ENCODE measurements at places on chromosomes 13 and 19. TPM values are rescaled to one million over a fixed set of nuclear protein-coding genes. Genes with fewer than 3 reads are reported as not detected.

Gene PPFIA3
- 5.2 TPM for total RNA-seq

Gene ZNF284
- total RNA-seq: 5.7 TPM

Gene COG3
- 70.4 TPM for total RNA-seq

Gene PLA2G4C
- 10.5 TPM for total RNA-seq

Gene CEACAM7
- total RNA-seq: not detected

Gene LILRB1
- 1.3 TPM for total RNA-seq

Gene PTPRS
- total RNA-seq: 95.0 TPM

Gene ZNF544
- total RNA-seq: 51.4 TPM

Gene CABP5
- not detected for total RNA-seq

Gene ZNF573
- 25.7 TPM for total RNA-seq

Gene CD22
- total RNA-seq: 8.8 TPM

- DNase-seq: no peak
Measured at GRCh38 chr13:43235028-43235427, 211.6 kb downstream of the DNAJC15 start.

DNA sequence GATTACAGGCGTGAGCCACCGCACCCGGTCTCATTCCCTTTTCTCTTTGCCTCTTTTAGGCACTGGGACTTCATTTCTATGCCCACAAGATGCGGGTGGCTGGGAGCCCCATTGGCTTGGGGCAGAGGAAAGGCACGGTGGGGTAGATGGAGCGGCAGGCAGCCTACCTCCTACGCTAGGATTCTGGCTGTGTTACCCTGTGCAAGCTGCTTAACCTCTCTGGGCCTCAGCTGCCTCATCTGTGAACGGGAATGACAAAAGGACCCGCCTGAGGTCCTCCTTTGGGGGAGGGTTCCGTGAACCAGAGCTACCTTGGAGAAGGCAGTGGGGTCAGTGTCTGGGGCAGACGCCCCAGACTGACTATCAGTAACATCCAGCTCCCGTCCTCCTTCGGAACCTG, 9.3 kb upstream of the LINGO3 start:
- no peak for DNase-seq

DNA sequence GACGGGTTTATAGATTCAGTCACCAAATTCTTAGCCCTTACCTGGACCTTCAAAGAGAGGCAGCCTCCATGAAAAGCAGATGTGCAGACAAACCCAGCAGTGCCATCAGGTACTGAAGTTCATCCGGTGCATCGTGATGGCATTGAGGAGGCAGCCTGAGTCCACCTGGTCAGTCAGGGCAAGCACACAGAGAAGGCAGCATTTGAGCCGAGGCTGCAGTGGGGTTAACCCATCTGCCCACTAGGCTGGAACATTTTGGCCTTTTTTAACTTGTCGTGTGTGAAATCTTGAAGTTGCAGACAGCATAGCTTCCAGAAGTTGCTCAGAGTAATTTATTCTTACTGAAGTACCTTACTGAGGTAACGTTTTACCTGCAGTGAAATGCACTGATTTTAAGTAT, 4.9 kb downstream of the LMO7 start:
- DNase-seq: no peak

DNA sequence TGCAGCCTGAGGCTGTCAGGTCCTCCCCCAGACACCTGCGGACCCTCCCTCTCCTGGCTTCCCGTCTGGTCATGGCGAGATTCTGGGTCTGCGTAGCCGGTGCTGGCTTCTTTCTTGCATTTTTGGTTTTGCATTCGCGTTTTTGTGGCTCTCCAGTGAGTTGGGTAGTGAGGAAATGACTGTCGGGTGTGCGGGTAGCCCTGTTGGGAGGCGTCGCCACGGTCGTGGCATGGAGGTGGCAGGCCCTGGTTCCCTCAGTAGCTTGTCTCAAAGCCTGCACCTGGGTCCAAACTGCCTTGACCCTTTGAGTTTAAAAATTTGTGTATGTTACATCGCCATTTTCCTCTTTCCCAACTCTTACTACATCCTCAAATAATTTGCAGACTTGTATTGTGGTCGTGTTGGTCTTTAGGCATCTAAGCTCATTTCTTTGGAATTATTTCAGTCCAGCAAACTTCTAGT, 344 bp downstream of the NHLRC3 start:
- no peak for DNase-seq

GRCh38 chr13:97302611-97303010, 80.5 kb downstream of the MBNL2 start:
- no peak for DNase-seq

- DNase-seq: no peak
Measured at GRCh38 chr13:105572401-105572800, 963.1 kb downstream of the EFNB2 start.

GRCh38 chr13:94058821-94059360, 420.6 kb downstream of the DCT start:
- DNase-seq: no peak

GRCh38 chr19:28880735-28881401, 332.1 kb downstream of the UQCRFS1 start:
- no peak for DNase-seq

DNA sequence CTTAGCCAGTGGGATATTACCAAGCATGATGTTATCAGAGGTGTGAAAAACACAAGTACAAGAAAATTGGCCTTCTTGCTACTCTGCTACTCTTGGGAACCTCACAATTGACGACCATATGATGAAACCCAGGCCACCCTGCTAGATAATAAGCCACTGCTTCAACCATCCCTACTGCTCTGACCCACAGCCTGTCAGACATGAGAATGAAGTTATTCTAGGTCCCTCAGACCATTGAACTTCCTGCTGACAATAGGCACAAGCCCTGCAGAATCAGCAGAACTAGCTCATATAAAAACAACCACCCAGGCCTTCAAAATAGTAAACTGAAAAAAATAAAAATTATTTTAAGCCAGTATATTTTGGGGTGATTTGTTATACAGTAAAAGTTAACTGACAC, 559.9 kb downstream of the KCTD12 start:
- no peak for DNase-seq

- peak; percentile 29 for DNase-seq
Measured at GRCh38 chr19:48372904-48373303, 8.7 kb downstream of the SYNGR4 start.

DNA sequence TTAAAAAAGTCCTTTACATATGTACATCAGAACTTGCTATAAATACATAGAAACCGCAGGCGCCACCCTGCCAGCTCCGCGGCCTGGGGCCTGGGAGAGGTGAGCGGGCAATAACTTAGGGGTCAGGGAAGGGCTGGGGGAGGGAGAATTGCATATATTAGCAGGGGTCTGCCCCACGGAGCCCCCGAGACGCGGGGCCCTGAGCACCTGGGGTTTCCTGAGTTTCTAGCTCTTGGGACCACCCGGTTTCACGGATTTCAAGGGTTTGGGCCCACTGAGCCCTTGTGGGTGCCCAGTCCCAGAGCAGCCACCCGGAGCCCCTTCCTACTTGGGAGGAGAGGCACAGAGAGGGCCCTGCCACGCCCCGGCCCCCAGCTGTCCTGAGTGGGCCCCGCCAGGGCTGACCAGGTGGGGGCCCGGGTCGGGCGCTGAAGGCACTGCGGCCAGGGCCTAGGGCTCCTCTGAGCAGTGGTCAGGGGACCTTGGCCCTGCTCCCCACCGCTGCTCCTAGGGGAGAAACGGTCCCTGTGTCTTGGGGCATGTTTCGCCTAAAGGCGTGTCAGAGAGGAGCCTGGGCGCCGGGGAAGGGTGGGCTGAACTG, 4.0 kb downstream of the GPX4 start:
- no peak for DNase-seq

DNA sequence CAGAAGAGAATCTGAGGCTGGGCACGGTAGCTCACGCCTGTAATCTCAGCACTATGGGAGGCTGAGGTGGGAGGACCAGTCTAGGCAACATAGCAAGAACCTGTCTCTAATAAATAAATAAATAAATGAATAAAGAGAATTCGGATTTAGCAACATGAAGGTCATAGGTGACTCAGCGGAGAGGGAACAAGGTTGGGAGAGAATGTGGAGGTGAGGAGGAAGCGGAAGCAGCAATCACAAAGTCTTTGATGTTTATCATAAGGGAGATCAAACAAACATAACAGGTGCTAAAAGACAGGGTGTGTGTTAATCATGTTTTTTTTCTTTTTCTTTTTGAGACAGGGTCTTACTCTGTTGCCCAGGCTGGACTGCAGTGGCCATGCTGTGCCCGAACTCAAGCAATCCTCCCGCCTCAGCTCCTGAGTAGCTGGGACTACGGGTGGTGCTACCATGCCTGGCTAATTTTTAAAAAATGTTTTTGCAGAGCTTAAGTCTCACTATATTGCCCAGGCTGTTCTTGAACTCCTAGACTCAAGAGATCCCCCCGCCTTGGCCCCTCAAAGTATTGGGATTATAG, 16.3 kb downstream of the PBX4 start:
- no peak for DNase-seq

DNA sequence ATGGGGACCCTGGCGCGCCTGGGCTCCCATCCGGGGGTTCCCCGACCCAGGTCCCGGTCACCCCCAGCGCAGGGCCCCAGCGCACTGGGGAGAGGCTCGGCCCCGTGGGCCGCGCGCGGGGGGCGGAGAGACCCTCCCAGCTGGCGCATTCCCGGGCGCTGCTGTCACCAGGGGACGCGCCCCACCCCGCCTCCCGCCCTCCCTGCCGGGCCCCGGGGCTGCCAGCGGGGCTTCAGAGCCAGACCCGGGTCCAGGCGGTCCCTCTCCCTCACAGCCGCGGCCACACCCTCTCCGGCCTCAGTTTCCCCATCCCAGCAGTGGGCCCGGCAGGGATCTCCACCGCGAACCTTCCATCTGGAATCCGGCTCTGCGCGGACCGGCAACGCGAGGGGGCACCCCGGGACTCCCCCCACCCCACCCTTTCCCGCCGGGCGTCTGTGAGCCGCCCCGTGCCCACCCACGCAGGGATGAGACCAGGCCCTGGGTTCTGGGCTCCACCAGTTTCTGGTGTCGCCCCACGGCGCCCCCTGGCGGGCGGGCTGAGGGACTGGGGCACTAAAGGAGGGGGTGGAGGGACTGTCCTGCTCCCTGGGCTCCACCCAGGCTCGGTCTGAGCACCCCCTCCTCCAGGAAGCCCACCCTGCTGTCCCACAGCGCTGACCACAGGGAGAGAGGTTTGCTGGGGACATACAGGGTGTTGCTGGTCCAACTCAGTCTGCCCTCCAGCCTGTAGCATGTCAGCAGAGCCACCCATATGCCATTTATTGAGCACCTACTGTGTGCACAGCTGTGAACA, 878 bp upstream of the ADAMTSL5 start:
- no peak for DNase-seq

- DNase-seq: peak; percentile 86
Measured at GRCh38 chr19:4638828-4639530, at the start of gene TNFAIP8L1. Gene TNFAIP8L1, plus strand, starts transcription at chr19:4639516. Its CDS starts 12,354 bp downstream, at chr19:4651870.

DNA sequence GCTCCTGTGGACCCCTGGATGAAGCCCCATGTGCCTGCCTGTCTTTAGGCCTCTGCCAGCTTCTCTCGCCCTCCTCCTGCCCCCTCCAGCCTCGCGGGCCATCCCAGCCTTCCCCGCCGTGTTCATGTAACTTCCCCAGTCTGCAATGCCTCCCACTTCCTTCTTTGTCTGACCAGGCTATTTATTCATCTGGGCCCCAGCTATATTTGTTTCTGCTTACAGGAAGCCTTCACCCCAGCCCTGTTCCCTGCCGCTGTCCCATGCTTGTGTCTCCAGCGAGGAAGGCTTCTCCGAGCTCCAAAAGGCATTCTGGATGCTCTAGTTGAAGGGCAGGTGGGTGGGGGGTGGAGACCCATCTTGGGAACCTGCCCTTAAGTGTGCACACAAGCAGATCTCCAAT, 7.9 kb upstream of the C3 start:
- no peak for DNase-seq

DNA sequence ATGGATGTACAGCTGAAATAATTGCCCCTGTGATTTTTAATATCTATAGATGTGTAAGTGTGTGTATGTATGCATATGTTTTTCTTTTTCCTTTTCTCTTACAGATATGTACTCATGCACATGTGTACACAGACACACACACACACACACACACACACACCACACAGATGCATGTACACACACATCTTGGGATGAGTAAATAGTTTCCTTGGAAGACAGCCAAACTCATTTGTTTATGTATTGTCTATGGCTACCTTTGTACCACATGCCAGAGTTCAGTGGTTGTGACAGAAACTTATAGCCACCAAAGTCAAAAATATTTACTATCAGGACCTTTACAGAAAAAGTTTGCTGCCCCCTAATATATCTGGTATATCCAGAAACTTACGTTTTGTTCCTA, 192.6 kb downstream of the MAB21L1 start:
- peak; percentile 17 for DNase-seq

- no peak for DNase-seq
Measured at GRCh38 chr19:18832306-18833140, 764 bp downstream of the UPF1 start.

DNA sequence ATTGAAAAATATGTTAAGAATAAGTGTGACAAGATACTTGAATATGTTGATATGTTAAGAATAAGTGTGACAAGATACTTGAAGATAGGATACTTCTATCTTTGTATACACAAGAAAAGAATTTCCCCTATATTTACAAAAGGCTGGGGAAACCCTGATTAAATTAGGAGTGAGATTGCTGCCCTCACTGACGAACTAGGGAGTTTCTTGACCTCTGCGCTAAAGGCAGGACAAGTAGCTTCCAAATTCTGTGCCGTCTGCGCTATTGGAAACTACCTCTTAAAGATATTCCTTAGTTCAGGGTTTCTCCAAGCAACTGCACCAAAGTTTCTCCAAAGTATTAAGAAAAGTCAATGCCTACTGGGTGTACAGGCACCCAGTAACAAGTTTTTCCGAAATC, 730 bp downstream of the ZNF260 start:
- DNase-seq: no peak

GRCh38 chr13:96200810-96201209, 110.9 kb downstream of the HS6ST3 start:
- DNase-seq: no peak

- no peak for DNase-seq
Measured at GRCh38 chr19:14554382-14554812, 17.5 kb downstream of the NDUFB7 start.

DNA sequence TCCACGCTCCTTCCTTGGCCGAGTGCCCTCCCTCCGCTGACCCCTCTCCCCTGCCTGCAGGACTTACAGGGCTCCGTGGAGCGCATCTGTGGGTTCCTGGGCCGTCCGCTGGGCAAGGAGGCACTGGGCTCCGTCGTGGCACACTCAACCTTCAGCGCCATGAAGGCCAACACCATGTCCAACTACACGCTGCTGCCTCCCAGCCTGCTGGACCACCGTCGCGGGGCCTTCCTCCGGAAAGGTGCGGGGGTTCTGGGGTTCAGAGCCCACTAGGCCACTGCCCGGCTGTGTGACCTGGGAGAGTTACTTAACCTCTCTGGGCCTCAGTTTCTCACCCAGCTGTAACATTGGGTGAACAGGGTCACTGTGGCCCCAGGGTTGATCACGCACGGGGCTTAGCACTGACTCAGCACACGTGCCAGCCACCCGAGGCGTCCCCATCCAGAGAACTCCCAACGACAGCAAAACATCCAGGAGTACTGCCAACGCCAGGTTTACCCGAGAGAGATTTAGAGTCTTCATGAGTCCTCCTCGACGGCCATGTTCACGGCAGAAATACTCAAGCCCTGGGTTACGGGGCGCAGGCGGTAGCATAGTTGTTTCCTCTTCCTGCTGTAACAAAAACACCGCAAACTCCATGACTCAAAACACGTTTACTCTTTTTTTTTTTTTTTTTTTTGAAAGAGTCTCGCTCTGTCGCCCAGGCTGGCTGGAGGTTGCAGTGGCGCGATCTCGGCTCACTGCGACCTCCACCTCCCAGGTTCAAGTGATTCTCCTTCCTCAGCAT, 9.7 kb upstream of the SPACA4 start:
- DNase-seq: no peak

- DNase-seq: no peak
Measured at GRCh38 chr13:99356012-99356261, 48.7 kb upstream of the GPR183 start.

GRCh38 chr13:48906200-48906599, 69.5 kb upstream of the FNDC3A start:
- no peak for DNase-seq

GRCh38 chr13:47929156-47929555, 71.9 kb downstream of the SUCLA2 start:
- no peak for DNase-seq
